ENCODE measurements at places on chromosomes 11 and 22.

DNA sequence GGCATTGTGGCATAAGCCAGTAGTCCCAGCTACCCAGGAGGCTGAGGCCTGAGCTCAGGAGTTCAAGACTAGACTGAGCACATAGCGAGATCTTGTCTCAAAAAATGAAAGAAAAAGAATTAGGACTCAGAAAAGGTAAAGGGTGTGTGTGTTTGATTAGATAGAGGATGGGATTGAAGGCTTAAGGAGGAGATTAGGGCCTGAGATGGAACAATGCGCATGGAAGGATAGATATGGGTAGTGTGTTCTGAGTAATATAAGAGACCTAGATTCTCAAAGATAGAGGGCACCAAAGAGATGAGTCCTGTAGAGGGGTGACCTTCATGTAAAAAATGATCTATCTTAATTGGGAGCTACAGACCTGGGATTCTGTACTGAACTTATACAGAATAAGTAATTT is 17.3 kb upstream of the RAB30 start:
- DNase-seq, result no peak

- peak; percentile 37 for DNase-seq
Observed at GRCh38 chr11:86047275-86047991, 21.5 kb downstream of the PICALM start.

- DNase-seq, result no peak
Observed at GRCh38 chr22:35590634-35591295, 26.4 kb downstream of the MB start.

DNA sequence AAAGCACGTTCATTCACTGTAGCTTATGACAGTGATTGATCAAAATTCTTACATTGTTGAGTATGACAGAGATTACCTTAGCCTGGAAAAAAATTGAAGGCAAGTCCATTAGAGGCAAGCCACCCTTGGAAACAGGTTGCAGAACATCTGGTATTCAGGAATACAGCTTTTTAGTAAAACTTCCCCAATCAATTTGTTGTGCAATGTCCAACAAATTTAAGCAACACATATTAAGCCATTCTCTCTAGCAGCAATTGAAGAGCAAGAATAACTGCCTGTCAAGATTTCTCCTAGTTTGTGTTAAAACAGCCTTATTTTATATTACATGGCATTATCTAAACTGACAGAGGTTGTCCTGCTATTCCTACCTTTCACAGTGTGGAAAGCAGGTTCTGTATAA is 37.0 kb downstream of the BCL2L13 start:
- no peak for DNase-seq

DNA sequence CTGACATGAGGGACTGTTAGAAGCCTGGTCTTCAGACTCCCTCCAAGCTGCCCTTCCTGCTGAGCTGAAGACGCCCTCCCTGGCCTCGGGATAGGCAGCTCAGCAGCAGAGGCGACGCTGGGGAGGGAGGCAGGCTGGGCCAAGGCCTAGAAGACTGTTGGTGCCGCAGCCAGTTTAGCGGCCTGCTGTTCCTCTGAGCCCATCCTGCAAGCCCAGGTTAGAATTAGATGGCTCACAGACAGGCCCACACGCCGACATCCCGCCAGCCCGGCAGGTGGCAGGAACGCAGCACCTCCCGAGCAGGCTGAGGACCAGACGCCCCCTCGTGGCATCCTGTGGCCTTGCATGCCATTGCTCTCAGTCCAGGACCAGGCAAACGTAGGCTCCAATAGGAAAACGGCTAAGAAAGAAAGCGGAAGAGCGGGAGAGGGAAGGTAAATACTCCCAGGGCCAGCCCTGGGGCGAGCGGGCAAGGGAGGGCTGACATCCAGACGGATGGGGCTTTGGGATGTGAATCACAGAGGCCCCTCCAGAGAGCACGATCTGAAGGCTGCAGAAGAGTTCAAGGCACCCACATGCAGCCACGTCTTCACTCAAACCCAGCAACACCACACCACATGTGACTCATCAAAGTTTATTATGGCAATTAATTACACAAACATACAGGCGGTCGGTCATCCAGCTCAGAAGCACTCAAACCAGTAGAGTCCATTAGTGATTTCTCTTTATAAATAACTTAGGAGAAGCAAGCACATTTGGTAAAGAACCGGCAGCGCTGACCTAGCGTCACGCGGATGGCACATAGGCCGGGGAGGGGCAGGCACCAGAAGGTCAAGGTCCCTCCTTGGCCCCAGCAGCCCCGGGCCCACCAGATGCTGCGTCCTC is 27.6 kb downstream of the CD5 start:
- peak; percentile 88 for DNase-seq

DNA sequence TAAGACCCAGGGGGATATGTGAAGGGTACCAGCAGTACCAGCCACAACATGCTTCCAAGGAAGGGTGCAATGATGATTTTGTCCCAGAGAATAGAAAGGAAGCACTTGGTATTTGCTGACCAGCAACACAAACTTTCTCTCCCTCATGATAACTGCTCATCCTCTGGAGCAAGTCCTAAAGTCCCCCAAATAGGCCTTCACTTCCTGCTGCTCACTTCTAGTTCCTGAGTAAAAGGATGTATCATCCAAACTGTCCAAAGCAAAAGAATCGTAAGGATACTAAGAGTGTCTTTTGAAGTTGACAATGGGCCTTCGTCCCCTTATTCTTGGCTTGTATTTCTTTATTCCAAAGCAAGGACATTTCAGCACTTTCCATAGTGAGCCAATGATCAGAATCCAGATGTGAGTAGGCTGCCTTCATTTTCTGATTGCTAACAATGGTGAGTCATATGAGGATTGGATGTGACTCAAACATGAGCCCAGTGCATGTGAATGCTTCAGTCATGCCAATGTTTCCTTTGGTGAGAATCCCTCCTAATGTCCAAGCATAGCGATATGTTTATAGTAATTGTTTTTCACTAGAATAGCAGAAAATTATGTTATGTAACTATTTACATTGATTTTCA is 243.4 kb upstream of the POU2AF2 start:
- DNase-seq, result no peak

- no peak for DNase-seq
Observed at GRCh38 chr11:75524665-75525432, 892 bp downstream of the GDPD5 start.

DNA sequence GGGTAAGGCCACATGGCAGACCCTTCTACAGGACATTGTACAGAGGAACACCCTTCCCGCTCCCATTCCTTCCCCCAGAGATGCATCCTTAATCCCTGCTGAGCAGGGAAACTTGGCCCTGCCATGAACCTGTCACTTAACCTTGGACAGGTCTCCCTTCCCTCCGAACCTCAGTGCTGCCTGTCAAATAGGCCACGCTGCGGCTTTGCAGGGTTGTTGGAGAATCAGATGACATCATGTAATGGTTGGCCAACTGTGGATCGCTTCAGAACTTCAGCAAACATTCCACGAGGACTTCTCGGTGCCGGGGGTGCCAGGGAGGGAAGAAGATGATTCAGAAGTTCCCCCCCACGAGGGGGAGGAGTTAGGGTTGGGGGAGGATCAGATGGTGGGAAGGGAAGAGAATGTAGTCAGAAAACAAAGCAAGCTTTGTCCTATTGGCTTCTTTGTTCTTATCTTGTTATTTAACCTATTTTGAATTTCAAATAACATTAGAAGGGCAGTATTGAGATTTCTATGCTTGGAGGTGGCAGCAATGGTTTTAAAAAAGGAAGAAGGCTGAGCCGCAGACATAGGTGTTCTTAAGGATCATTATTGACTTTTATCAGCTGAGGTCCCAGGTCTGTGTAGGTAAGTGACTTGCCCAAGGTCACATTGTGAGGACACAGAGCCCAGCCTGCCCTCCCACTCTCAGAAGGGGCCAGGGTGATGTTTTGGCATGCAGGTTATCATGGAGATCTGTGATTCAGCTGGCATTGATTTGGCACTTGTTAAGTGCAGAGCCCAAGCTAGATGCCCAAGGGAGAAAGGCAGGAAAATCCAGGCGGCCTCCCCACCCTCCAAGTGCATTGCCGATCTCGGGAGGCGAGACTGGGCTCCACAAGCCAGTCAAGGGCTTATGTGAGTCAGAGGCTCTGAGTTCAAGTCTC is 3.1 kb downstream of the CDC42EP1 start:
- no peak for DNase-seq

- no peak for DNase-seq
Observed at GRCh38 chr11:120133216-120134105, 4.5 kb downstream of the TRIM29 start.

DNA sequence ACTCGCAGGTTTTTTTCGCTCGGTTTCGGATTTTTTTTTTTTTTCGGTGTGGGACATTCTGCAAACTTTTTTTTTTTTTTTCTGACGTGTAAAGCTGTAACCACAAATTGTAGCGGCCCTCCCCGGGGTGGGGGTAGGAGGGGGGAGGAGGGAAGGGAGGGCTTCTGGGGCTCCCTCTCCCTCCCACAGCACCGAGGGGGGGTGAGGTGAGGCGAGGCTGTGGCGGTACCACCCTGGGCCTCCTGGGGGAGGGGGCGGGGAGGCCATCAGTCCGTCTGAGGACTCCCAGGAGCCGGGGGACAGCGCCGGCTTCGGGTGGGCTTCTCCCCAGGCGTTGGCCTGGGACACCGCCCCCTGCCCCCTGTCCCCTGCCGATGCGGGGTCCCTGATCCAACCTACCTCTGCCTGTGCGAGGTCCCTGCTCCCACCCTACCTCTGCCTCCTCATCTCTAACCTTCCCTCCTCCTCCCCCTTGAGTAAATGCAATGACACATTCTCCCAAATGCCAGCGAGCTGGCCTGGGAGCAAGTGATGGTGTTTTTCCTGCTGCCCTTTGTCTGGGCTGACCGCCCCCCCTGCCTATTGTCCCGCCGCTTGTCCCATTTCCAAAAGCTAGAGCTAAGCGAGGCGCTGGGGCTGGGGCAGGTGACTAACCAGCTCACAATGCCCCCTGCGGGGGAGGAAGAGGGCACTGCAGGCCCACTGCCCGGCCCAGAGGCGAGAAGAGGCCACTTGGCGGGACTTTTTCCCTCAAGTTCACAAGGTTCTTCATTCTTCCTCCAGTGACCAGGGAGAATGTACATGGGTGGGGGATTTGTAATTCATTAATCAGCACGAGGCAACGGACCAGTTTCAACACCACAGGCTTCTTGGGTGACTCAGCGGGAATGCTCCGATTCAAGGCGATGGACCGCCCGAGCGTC is 511 bp upstream of the CLCF1 start:
- DNase-seq, result peak; percentile 50

DNA sequence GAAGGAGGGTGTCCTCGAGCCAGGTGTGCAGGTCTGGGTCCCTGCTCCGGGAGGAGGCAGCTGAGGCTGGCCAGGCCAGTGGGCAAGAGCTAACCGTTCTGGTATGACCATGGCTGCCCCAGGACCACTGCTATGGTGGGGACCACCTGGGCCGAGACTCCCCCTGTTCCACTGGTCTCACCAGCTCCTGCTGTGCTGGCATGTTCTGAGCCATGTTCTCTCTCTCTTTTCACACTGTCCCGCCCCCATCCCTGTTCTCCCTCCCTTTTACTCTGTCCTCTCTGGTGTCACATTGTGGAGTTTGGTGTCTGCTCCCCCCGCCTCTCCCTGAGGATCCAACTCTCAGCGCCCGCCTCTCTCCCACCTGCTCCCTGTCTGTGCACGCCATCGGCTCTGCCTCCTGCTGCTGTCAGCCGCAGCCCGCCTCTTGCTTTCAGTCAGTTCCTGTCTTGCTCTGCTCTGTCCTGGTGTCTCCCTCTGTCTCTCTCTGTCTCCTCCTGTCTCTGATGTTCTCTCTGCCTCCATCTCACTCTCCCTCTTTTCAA is 66.4 kb downstream of the LRRC32 start:
- DNase-seq, result no peak

- no peak for DNase-seq
Observed at GRCh38 chr22:23357053-23357452, 176.7 kb downstream of the BCR start.

DNA sequence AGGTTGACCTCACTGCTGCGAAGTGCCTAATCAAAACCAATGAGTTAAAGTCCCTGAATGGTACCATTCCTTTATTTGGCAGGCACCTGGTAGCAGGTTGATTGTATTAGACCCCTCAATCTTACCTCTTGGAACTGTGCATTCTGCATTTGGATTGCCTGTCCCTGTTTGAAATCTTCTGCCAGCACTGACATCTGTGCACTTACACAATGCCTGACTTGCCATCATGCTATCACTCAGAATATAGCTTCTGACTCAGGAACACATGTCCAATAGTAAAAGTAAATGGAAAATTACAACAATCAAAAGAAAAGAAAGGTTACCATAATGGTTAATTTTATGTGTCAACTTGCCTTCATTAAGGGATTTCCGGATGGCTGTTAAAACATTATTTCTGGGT is 366.0 kb upstream of the PDGFD start:
- no peak for DNase-seq

GRCh38 chr11:6616596-6617250 is 2.5 kb downstream of the TPP1 start:
- DNase-seq, result no peak

- DNase-seq, result no peak
Observed at GRCh38 chr22:30561402-30562189, 12.9 kb downstream of the GAL3ST1 start.

DNA sequence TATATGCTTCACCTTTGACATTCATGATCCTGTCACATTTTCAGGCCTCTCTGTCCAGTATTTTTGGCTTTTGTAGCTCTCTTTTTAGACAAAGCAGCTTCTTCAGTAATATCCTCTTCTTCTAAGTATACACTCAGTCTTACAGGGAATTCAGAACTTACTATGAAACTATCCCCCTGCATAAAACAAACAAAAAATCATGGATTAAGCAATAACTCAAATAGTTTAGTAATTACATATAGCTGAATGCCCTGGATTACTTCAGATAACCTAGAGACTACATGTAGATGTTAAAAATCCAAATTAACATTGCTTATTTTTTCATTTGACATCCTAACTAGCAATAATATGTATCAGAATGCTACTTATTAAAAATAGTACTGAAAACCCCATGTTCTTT is 5.2 kb downstream of the TAF1D start:
- DNase-seq, result no peak

DNA sequence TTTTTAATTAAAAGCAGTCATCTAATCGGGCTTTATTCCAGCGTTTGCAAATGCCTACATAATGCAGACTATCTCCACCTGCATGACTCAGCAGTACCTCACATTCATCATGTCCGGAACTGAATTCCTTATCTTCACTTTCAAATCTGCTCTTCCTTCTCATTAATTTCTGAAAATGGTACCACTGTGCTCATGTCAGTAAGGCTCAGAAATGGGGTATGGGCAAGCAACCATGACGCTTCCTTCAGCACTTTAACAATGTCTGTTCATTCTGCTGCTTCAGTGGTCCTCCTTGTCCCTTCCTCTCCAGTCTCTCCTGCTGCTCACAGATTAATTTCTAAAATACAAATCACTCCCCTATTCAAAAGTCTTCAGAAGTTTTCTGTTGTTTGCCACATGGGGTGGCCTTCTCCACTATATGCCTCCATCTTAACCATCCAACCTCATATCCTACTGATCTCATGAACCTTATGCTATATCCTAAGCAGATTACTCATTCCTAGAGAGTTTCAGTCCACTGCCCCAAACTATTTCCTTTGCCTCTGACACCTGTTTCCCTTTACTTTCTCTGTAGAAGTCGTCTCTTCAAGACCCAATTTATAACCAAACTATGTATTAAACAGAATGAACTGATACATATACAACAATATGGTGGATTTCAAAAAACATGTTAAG is 7.0 kb downstream of the GTF2H1 start:
- DNase-seq, result no peak

Measured in stimulated activated CD4-positive, alpha-beta T cell treated with anti-CD3 and anti-CD28 coated beads, Interleukin-4, amount 100 ng/mL, for 48 hours (primary cell).